ENCODE measurements at places on chromosomes 1 and 21.

- DNase-seq: no peak
Measured at GRCh38 chr1:217471403-217471802, 159.5 kb downstream of the GPATCH2 start.

DNA sequence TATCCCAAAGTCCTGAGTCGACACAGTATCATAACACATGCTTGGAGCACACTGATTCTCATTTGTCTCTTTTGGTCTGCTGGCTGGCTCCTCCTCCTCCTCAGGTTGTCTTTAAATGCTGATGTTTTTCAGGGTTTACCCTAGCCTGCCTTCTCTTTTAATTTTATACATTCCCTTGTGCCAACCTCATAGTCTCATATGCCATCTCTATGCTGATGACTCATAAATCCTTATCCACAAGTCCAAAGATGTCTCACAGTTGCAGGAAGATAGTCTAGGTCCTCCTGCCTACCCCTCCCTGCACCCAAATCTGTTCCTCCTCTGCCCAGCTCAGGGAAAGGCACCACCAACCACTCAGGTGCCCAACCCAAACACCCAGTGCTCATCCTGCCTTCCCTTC, 108.3 kb downstream of the SIPA1L2 start:
- DNase-seq: no peak

DNA sequence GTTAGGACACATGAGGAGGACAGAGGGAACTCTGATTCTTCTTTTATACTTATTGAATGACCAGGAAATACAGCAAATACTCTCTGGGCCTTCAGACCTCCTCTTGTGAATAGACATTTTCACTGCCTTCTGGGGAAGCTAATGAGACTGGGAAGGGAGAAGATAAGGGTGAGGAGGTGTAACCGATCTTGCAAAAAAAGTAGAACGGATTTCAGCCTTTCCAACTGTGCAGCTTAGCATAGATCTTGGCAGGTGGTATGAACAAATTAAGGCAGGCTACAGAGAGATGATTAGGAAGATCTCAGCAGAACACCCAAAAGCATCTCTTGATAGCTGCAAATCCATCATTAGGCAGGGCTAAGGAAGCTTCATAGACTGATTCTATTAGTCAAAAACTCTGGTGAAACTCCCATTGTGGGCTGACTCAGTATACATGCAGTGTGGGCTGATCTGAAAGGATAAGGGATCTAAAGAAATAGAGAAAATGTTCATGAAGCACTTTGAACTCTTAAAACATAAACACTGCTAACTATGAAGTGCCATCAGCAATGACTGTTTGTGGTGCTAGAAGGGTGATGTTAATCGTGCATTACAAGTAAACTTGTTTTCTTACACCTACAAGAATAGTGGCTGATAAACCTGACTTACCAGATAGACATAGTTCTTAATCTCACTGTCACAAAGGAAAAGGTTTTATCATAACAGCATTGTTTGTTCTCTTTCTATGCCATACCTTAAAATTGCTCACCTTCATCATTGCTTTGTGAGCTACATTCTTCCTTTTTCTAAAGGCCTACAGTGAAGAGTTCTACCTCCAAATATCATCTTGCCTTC, 85.5 kb upstream of the PALMD start:
- no peak for DNase-seq

DNA sequence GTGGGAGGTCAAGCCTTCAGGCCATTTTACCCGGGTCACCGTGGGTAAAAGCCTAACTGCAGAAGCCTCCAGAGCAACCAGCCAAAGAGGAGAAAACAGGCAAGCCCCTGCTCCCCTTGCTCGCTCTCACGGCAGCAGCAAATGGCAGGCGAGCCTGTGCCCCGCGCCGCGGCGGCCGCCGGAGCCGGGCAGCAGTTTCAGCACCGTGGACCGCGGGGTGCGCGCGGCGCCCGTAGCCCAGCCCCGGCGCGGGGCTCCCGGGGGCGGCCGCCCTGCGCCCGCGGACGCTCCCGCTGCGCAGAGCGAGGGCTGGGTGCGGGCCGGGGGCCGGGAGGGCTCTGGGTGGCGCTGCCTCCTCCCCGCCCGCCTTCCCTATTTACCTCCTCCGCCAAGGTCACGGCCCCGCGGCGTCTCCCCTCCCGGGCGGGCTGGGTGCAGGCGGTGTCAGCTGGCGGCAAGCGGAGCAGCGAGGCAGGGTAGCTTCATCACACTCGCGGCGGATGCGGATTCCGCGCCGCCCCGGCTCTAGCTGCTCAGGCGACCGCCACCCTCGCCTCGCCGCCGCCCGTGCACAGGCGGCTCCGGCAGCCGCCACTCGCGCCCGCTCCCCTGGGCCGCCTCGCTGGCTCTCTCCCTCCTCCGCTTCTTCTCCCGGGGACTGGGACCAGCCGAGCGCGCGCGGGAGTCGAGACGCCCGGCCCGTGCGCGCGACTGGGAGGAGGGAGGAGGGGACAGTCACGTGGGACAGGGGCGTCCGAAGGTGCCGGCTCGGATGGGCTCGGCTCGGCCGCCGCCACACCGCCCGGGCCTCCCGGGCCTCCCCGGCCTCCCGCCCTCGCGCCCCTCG, at the start of gene RGS7:
Gene RGS7 (minus strand): TSS at position 687 of the 847 bp plus-strand sequence.
- peak; percentile 57 for DNase-seq

- DNase-seq: no peak
Measured at GRCh38 chr1:212121779-212122178, 86.2 kb downstream of the DTL start.

DNA sequence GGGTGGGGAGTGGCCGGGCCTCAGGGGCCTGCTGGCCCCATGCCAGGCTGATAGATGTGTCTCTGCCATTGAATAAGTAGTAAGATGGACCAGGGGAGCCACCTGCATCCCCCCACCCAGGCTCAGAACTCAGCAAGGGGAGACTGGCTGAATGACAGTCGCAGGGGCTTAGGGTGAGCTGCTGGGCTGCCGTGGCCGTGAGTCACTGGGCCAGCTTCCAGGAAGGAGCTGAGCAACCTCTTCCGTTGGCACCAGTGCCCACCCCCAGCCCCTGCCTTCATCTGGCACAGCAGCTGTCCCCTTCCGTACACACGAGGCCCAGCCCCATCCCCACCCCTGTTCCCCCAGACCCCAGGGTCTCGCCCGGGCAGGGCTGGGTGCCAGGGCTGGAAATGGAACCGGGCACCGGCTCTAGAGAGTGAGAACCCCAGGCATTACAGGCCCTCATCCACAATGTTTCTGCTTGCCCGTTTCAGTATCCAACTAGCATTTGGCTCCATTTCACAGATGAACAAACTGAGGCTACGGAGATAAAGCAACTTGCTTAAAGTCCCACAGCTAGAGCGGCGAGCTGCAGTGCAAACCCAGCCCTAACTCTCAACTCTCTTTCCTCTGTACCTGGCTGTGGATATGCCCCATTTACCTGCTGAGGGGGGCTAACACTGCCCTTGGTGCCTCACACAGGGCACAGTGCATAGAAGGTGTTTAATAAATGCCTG, 10.2 kb downstream of the WNT4 start:
- DNase-seq: no peak

- DNase-seq: no peak
Measured at GRCh38 chr1:202397256-202397655, 48.8 kb downstream of the PPP1R12B start.

GRCh38 chr1:10456661-10457060, 6.8 kb downstream of the CORT start:
- no peak for DNase-seq

DNA sequence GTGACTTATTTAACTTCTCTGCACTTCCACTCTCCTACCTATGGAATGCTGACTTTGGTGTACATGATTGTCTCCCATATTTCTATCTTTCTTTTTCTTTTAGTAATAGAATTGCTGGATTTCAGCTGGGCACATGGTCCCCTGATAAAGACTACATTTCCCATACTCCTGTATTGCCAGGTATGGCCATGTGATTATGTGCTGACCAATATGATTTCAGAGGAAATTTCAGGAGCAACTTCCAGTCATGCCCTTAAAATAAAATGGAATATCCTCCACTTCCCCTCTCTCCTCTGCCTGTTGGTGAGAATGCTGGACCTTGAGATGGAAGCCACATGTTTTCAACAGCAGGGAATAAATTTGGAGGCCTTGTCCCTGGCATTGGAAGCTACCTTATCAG, 130.7 kb upstream of the IGSF21 start:
- no peak for DNase-seq

- no peak for DNase-seq
Measured at GRCh38 chr1:179167955-179168354, 61.5 kb downstream of the ABL2 start.

DNA sequence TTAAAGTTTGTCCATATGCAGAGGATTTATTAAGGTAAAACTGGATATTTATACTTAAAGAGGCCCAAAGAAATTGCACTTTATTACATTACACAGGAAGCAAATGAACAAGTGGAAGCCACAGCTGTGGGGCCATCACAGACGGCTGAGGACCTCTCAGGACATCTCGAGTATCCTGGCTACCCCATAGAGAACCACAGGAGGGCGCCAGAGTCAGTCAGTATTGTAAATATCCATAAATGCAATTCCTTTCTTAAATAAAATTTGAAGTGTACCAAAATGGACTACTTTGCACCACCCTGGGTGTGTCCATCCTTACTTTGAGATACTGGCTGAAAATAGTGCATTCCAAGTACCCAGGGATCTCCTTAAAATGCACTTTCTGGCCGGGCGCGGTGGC, 257.2 kb downstream of the MRPL39 start:
- DNase-seq: no peak

- DNase-seq: no peak
Measured at GRCh38 chr1:78833491-78833890, 173.0 kb downstream of the ADGRL4 start.

DNA sequence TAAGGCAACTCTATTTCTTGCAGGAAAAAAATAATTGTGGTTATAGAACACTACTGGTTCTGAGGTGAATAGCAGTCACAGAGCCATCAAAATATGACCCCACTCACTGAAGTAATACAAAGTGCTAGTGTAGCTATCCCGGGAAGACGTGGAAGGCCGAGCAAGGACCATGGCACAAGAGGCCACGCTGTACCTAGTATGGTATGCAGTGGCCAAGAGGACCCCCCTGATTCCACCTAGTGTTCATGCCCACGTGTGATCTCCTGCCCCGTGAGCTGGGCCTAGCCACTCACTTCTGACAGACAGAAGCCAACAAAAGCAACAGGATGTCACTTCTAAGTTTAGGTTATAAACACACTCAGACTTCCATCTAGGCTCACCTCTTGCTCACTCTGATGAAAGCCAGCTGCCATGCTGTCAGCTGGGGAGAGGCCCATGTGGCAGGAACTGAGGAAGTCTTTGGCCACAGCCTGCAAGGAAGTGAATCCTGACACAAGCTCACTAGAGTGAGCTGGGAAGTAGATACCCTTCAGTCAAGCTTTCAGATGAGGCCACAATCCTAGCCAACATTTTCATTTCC, 21.7 kb upstream of the LSS start:
- DNase-seq: no peak

Measured in head of caudate nucleus (tissue), 42 donors.